Germinal center (tissue), 1 donor: ENCODE measurements at places on chromosomes 6 and 20.
A peak's percentile ranks its signal among the peaks of the same experiment; 100 is the strongest.

DNA sequence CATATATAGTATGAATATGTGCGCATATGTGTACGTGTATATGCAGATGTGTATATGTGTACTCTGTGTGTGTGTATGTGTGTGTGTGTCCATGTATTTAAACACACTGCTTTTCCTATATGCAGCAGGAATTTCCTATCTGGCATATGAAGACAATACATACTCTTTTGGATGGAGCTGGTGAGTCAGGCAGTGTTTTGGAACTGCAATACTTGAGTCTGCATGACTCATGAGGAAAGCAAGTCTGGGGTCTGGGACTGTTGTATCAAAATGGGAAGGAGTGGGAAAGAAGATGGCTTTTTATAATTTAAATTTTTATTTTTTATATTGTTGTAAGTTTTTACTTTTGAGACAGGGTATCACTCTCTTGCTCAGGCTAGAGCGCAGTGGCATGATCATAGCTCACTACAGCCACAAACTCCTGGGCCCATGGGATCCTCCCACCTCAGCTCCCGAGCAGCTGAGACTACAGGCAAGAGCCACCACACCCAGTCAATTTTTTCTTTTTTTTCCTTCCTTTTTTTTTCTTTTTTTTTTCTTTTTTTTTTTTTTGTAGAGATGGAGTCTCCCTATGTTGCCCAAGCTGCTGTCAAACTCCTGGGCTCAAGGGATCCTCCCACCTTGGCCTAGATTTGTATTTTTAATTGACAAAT is 72.2 kb downstream of the ATXN1 start:
- no peak for DNase-seq

DNA sequence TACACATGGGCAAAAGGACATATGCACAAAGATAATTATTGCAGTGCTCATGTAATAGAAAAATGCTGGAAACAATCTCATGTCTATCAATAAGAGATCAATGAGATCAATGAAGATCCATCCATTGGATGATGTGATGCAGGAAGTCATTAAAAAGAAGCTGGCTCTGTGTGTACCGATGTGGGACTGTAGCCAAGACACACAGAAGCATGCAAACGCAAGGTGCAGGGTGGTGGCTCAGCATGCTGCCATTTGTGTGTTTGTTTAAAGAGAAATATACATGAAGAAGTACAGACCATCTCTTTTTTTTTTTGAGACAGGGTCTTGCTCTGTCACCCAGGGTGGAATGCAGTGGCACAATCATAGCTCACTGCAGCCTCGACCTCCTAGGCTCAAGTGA is 33.1 kb upstream of the KCNB1 start:
- no peak for DNase-seq

GRCh38 chr6:118536478-118536877 is 11.6 kb upstream of the PLN start:
- no peak for DNase-seq

- DNase-seq = no peak
Measured at GRCh38 chr6:165843121-165843520, 180.1 kb upstream of the PDE10A start.

DNA sequence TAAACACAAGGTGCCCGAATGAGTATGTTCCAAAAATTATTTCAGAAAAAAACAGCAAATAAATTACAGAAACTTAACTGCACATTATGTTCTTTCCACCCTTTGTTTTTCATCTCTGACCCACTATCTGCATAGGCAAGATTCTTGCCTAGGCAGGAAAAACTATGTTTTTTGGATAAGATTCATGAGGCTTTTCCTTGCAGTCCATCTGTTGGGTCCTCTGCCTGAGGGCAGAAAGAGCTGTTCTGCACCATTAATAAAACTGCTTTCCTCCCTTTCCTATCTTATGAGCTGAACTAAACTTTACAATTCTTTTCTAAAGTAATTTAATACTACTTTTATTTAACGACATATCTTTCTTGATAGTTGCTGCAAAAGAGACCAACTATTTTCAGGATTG is 21.1 kb downstream of the ENPP1 start:
- DNase-seq = no peak

DNA sequence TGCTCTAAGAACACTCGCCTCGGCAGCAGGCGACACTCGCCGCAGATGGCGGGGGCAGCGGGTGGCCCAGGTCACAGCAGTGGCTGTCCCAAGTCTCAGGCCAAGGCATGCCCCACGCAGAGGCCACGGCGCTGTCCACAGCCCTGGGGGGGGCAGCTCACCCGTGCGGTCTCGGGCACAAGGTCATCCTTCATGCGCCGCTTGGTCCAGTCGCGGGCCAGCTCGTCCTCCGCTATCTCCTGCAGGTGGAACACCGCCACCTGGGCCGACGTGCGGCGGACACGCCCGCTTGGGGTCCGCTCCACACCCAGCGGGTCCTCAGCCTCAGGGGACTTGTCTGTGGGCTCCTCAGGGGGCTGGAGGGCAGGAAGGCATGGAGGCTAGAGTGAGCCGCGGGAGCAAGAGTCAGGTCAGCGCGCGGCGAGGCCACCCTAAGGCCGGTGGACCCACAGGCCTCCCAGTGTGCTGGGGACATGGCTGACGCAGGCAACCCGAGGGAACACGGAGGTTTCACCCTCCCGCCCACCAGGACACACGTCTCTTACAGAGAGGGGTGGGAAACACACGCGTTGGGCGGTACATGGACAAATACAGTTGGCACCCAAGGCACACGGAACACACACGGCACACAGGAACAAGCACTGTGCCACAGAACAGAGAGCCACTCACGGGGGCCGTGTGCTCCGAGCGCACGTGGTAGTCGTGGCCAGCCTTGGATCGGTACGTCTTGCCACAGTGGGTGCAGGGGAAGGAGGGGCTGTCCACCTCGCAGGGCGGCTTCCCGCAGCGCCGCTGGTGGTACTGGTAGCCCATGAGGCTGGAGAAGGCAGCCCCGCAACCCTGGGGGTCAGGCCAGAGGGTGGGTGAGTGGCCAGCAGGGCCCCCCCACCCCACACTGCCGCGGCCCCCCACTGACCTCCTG is 6.5 kb upstream of the UCKL1 start:
- no peak for DNase-seq

DNA sequence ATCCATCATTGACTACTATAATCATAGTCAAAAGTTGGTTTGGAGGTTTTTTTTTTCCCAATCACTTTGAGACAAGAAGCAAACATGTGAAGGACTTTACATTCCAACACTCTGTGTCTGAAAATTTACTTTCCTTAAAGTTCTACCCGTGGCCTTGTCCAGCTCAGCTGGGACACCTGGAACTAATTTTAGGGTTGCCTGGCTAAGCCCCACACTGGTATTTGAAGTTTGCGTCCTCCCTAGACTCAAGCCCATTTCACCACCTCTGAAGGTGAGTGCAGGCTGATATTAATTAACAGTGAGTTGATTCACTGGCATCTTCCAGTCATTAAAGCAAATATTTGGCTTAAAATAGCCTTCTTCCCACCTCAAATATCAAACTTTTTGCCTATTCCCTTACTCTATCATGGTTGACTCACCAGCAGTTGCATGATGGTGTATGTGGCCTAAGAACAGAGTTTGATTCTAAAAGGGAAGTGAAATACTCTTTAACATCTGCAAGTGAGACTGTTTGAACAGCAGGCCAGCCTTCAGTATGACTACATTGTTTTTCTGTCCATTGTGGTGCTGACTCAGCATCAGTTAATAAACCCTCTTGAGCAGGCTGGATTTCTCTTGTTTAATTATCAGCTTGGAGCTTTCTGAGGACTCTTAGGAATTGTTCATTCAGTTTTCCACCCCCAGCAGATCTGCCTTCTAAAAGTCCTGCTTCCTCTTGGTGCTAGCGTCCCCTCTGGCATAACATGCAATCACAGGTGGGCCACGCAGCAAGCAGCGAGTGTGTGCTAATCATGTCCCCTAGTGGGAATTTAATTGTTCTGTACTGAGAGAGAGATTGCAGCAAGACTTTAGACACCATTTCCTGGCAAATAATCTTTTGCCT is 1.8 kb upstream of the PRDM1 start:
- DNase-seq = peak; percentile 67

- DNase-seq = no peak
Measured at GRCh38 chr6:1789092-1789491, 179.4 kb downstream of the FOXC1 start.

DNA sequence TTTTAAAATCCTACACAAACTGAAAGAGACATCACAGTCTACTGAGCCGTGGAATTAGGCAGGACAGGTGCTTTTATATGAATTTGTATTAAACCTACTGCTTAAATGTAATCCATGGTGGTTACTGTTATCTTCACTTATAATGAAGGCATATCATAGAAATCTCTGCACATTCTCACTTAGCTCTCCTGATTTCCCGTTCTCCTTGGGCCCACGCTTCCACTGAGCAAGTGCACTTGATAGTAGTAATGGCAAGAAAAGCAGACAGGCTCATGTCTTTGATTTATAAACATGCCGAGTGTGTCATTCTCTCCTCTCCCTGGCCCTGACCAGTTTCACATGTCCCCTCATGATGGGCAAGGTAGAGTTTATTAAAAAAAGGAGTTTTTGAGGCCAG is 186.3 kb downstream of the HIVEP2 start:
- DNase-seq = no peak
